ENCODE measurements at places on chromosomes 6 and 20.

DNA sequence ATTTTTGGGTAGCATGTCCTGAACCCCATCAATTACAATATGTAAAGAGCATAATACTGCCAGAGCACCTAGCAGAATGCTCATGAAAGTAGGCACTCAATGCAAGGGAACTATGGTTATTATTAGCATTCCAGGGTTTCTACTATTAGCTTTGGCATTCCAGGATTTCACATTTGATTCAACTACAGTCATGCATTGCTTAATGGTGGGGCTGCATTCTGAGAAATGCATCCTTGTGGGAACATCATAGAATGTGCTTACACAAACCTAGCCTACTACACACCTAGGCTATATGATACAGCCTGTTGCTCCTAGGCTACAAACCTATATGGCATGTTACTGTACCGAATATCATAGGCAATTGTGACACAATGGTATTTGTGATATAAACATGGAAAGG is 247.8 kb downstream of the CD83 start:
- DNase-seq, result no peak

GRCh38 chr6:167532410-167533288 is 207.8 kb downstream of the TTLL2 start:
- no peak for DNase-seq

- DNase-seq, result no peak
Observed at GRCh38 chr20:52992632-52993031, 20.5 kb downstream of the TSHZ2 start.

DNA sequence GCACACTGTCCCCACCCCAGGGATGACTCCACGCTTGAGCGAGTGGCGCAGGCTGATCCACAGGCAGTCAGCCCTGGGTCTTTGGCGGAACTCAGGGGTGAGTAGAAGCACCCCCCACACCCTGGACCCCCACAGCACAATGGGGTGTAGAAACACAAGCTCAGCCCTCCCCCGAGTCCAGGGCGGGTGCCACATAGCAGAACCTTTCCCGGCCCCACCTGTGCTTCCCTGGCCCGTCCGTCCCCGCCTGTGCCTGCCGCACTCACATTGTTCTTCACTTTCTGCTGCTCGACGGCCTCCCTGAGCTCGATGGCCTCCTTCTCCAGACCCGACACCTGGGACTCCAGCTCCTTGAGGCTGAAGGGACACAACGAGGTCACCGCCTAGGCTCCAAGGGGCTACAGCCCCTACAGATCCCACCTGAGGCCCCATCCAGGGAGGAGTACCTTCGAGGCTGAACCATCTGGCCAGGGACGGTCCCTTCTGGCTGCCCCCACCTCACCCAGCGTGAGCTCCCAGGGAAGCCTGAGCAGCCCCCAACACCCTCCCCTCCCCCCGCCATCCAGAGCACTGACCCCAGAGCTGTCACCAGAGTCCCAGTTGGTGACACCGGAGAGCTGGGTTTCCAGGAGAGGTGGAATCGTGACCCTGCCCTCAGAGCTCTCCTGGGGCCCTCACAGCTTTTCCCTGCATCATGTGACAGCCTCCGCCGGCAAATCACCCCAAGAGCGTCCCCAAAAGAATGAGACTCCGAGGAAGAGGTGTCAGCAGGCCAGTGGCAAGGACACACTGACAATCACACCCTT is 55.6 kb downstream of the DSTN start:
- DNase-seq, result no peak

DNA sequence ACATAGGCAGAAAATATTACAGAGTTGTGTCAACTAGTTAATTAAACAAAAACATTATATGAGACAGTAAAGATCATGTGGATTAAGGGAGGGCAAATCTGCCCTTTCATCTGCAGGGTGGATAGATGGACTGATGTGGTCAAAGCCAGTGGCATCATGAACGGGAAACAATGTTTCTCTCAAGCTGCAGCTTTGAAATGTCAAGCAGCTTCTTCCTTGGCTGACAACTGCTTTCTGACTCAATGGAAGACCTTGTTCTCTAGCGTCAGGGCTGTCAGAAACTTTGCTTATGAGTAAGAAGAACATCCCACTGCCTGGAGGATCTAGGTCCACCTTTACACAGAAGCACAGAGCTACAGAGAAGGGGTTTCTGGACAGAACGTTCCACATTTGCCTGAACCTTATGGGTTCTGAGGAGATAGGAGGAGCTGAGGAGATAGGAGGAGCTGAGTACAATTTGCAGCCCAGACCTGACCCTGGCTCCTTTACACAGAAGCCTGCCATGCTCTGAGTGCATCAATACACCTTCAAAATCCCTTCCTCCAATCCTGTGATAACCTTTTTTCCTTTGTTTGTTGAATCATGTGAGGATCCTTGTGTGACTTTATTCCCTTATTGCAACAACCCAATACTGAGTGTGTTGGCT is 6.1 kb downstream of the CST5 start:
- DNase-seq, result no peak

- DNase-seq, result no peak
Observed at GRCh38 chr20:53713328-53714056, 119.9 kb upstream of the ZNF217 start.

DNA sequence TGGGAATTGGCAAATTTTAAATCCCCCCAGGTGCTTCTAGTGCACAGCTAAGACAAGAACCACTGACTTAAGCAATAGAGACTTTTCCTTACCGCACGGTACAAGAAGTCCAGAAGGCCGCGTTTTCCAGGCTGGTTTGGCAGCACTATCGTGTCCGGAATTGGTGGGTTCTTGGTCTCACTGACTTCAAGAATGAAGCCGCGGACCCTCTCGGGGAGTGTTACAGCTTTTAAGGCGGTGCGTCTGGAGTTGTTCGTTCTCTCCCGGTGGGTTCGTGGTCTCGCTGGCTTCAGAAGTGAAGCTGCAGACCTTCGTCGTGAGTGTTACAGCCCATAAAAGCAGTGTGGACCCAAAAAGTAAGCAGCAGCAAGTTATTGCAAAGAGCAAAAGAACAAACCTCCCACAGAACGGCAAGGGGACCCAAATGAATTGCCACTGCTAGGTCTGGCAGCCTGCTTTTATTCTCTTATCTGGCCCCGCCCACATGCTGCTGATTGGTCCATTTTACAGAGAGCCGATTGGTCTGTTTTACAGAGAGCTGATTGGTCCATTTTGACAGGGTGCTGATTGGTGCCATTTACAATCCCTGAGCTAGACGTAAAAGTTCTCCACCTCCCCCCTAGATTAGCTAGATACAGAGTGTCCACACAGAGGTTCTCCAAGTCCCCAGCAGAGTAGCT is 264.5 kb downstream of the PREX1 start:
- no peak for DNase-seq
